Nephron progenitor cell (in vitro differentiated cells): ENCODE measurements at places on chromosomes 11 and 22.
A peak's percentile ranks its signal among the peaks of the same experiment; 100 is the strongest.

- peak; percentile 52 for DNase-seq
Observed at GRCh38 chr11:59755701-59756557, 753 bp downstream of the STX3 start.

DNA sequence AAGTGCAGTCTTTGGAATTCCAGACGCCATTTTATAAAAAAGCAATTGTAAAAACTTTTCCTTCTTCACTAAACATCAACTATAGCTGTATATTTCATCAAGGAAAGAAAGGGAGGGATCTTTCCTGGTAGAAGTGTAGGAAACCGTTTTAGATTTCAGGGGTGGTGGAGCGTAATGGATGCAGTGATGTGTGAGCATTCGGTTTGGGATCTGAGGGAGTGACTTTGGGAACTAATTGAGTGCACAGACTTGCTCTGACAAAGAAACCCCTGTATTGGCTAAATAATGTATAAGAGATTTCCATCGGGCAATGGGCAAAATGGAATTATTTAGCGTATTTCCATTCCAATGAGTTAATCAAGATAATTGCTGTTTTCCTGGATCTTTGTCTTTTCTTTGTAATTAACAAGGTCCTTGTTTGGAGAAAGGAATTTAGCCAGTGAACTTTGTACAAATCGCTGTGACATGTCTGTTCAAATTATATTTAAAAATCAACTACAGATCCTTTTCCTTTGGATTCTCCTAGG lies 125.0 kb upstream of the NARS2 start:
- DNase-seq = no peak

DNA sequence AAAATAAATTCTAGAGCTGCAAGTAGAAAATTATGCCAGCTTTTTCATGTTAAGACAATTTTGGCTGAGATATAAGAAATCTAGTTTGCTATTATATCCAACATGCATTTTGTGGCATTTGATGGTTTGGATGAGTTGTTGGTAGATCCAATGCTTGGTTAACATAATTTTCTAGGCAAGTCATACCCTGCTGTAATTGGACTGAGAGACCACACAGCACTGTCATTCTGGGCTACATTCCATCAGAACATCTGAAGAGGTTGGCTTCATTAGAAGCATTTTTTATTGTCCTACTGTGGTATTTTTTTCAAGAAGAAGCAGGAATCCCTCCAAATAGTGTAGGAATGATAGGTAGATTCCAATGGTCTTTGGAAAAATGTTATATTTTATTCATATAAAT lies 561.0 kb downstream of the LUZP2 start:
- DNase-seq = no peak

DNA sequence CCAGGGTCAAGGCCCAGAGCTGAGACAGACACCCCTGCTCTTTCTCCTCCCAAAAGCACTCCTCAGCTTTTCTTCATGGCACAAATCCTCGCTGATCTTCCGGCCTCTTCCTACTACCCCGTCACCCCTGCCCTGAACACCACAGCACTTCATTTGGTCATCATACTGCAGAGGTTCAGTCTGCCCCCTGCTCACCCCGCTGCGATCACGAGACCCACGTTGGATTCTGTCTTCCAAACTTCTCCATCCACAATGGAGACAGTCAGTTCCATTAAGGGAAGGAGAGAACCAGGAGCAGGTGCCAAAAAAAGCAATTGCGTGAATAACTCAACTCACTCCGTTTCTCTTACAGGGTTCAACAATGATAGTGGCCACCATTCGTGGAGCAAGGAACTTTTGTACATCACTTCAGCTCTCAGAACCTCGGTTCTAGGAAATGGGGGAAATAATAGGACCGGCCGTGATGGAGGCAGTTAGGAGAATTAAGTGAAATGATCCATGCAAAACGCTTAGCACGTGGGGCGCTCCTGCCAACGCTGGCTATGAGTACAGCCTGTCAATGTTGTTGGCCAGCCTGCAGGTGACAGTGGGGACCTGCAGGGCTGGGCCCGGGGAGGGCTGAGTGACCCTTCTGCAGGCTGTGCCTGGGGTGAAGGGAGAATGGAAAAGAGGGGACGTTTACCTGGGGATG lies 45.9 kb downstream of the MN1 start:
- DNase-seq = no peak

DNA sequence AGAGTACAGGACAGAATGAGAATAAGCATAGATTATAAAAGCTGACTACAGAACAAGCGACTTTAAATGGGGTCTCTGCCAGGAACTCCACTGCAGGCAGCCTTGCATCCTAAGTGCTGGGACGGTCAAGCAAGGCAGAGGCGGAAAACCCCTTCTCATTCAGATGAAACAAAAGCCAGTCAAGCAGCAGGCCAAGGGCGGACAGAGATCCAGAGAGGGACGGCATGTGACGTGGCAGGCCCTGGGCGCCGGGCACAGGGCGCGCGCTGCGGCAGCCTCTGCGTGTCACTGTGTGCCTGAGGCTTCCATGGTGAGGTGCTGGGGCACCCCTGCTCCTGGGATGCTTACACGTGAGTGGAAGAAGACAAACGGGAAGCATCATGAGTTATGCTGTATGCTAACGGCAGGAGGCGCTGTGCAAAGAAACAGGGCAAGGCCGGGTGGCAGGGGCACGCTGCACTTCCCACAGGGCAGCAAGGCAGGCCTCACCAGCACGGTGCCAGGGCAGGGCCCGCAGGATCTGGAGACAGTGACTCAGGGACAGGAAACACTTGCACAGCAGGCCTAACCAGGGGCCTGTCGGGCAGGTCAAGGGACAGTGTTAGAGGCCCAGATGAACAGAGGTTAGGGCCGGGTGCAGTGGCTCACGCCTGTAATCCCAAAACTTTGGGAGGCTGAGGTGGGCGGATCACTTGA lies 6.2 kb downstream of the TOLLIP start:
- no peak for DNase-seq

DNA sequence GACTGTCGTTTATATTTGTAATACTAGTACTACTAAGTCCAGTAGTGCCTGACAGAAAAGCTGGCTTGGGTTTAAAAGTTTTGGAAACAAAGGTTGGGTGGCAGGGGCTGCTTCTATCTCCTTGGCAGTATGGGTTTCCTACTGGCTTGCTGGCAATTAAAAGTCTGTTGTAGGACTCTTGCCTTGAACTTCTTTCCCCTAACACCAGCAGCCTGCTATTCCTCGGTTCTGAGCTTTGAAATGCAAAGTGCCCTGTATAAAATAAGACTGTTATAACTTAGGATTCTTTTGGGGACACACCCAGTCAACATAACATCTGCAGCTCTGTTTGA lies 1.3 kb downstream of the RNF169 start:
- no peak for DNase-seq

GRCh38 chr22:32255726-32256125 lies 579 bp upstream of the SLC5A4 start:
- no peak for DNase-seq

DNA sequence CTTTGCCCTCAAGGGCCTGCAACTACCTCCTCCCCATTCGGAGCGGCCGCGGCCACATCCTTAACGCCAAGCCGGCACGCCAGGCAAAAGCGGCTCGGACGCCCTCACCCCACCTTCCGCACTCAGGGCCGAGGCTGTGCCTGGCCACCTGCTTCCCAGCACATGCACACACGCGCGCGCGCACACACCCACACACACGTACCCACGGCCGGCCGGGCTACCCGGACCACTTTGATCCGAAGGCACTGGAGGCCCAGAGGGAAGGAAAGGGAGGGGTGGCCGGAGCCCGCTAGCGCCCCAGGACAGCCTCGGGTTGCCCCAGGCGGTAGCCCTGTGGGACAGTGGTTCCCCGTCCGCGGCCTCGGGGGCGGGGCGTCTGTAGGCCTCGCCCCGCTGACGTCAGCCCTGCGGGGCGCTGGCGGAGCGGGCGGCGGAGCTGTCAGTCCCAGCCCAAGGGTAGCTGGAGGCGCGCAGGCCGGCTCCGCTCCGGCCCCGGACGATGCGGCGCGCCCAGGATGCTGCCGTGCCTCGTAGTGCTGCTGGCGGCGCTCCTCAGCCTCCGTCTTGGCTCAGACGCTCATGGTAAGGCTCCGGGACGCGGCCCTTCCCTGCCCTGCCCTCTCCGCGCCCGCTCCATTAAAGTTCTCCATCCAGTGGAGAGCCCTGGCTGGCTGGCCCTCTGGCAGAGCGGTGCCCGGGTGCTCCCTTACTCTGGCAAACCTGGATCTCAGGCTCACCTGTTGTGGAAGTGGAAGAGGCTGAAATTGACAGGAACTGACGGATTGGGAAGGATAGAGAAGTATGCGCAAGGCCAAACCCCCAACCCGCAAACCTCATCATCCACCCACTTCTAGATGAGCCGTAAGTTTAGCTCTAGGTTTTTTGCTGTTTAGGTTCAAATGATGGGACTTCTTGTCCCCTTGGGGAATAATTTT lies at the start of gene IL10RA:
IL10RA (plus strand) TSS at position 442 of the 935 bp plus-strand sequence; CDS start at position 516, 74 bp downstream.
- DNase-seq = peak; percentile 89

- no peak for DNase-seq
Observed at GRCh38 chr11:15123849-15124248, 9.1 kb downstream of the INSC start.

DNA sequence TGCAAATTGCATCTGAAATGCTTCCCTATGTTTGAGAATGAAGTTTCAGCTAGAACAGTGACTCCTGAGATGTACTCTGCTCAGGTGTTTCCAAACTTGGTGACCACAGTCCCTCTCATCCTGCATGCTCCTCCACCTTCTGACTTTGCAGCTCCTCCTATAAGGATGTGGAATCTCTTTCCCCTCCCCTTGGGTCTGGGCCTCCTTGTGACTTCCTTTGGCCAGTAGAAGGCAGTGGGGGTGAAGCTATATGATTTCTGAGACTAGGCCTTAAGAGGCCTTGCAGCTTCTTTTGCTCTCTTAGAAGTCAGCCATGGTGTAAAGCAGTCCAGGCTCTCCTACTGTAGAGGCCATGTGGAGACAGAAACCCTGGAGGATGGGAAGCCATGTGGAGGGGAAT lies 50.7 kb downstream of the CSF2RB start:
- DNase-seq = no peak

DNA sequence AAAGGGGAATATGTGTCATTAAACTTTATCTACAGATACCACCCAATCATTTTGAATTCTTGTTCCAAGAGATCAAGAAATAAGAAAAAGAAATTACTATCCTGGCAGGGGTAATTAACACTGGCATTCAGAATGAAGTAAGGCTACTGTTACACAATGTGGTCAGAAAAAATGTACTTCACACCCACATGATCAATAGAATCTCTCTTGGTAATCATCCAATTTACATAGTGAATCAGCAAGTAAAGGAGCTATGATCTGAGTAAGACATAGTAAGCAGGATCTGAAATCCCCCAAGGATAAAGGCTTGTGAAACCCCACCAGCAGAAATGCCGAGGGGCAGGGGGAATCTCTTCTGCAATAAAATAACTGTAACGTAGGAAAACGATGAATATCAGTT lies 466.5 kb downstream of the FAM181B start:
- no peak for DNase-seq

- no peak for DNase-seq
Observed at GRCh38 chr11:100794446-100794845, 107.4 kb downstream of the ARHGAP42 start.

- DNase-seq = peak; percentile 88
Observed at GRCh38 chr11:66068154-66068821, 1.8 kb upstream of the PACS1 start.
